ENCODE measurements at places on chromosomes 1 and 21.

GRCh38 chr21:36135391-36136102 lies 668 bp downstream of the CBR3 start:
- peak; percentile 51 for DNase-seq

GRCh38 chr1:81540216-81540615 lies 260.5 kb upstream of the ADGRL2 start:
- no peak for DNase-seq

DNA sequence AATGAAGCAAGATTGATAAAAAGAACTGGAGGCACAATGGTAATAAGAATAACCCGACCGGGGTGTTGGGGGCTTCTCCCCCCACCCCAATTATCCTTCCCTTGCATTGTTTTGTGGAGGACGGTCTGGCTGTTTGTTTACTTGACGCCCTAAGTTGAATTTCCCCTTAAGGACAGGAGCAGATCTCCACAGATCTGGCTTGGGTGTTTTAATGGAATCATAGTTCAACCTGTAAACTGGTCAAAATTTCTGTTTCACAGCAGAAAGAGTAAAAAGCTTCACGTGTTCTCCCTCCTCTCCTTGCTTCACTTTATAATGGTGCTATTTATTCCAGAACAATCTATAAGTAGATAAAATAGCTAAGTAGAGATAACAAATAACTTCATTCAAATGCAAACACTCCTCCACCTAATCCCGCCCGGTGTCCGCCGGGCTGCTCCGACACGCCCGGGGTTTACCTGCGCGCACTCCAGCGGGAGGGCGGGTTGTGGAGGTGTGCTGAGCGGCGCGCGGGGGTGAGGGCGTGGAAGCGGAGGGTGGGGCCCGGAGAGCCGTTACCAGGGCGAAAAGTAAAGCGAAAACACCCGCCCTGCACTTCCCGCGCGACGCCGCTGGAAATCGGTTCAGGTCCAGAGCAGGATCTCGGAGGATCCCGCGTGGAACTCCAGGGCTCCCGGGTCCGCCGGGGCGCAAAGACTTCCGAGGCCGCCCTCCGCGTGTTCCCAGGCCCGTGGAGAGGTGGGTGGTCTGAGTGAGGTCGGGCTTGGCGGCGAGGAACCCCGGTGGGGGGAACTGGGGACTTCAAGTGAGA lies 2.0 kb upstream of the ATF3 start:
- peak; percentile 46 for DNase-seq

DNA sequence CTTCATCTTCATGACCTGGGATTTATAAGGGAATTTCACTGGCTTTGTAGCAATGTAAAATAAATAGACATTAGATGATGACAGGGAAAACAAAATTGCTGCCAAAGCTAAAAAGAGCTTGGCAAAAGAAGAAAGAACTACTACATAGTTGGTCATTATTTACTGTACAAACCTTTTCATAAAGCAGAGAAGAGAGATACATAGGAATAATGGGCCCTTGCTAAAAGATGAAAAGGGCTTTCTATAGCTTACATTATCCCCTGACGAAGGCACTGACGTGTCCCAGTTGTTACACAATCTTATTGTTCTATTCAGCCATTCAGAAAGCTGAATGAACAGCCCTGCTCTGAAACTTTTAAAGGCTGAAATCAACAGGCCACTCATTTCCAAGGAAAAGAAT lies 57.1 kb downstream of the ZC3H11B start:
- no peak for DNase-seq

GRCh38 chr1:64242895-64243756 lies 39.7 kb downstream of the UBE2U start:
- DNase-seq, result no peak

GRCh38 chr1:76891931-76892622 lies 24.8 kb downstream of the ST6GALNAC5 start:
- DNase-seq, result no peak

DNA sequence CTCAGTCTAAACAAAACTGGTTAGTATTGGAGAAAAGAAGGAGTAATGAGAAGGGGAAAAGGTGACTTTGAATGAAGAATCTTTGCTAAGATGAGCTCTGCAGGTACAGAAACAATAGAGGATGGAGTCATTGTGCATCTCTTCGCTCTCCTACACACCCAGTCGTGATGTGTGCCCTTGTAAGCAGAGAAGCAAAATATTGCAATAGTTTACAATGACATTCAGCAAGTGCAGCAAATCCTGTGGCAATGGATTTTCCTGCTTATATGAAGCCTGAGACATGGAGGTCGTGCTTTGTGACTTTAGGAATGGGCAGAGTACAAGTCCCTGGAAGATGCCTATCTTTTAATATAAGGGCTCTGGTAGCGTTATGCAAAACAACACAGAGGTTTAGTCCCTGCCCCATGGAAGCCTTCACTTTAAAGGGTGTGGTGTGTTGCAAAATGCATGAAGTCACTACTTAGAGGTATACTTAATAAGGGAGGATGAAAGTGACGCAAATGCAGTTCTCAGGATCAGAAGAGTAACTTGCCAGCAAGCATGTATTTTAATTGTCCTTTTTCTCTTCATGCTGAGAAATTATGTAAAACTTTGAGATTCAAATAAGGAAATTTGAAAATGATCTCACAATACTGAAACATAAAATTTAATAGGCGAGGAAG lies 88.0 kb upstream of the IVNS1ABP start:
- no peak for DNase-seq

GRCh38 chr1:11207898-11208611 lies 18.9 kb downstream of the ANGPTL7 start:
- no peak for DNase-seq

GRCh38 chr1:25898223-25899015 lies 7.8 kb downstream of the STMN1 start:
- DNase-seq, result no peak

DNA sequence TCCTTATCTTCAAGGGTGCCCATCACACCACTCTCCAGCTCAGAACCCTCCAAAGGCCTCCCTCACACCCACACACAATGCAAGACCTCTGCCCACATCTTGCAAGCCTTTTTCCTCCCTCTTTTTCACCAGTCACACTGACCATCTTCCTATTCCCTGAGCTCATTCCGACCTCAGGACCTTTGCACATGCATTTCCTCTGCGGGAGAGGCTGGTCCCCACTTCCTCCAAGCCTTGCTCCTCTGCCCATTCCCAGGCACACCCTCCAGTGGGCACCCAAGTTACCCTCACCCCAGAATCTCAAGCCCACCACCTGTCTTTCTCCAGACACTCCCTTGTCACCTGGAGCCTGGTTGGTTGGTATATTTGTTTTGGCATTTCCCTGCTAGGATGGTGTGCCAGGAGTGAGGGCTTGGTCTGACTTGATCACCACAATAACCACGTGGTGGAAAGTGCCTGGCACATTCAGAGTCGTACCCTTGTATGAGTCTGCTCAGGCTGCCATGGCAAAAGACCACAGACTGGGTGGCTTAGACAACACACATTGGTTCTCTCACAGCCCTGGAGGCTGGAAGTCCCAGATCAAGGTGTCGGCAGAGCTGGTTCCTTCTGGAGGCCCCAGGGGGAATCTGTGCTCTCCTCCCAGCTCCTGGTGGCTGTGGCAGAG lies 13.2 kb downstream of the MX2 start:
- no peak for DNase-seq

- no peak for DNase-seq
These were observed 101.1 kb downstream of the ZP4 start for GRCh38 chr1:237789619-237790018.

GRCh38 chr1:237879195-237879594 lies 11.5 kb downstream of the ZP4 start:
- DNase-seq, result no peak

- DNase-seq, result no peak
These were observed 83.1 kb downstream of the PRDM16 start for GRCh38 chr1:3152143-3152542.

GRCh38 chr21:37429356-37429755 lies 62.8 kb downstream of the DYRK1A start:
- DNase-seq, result no peak

GRCh38 chr1:148372731-148373130 lies 110.4 kb downstream of the PPIAL4G start:
- DNase-seq, result peak; percentile 29

DNA sequence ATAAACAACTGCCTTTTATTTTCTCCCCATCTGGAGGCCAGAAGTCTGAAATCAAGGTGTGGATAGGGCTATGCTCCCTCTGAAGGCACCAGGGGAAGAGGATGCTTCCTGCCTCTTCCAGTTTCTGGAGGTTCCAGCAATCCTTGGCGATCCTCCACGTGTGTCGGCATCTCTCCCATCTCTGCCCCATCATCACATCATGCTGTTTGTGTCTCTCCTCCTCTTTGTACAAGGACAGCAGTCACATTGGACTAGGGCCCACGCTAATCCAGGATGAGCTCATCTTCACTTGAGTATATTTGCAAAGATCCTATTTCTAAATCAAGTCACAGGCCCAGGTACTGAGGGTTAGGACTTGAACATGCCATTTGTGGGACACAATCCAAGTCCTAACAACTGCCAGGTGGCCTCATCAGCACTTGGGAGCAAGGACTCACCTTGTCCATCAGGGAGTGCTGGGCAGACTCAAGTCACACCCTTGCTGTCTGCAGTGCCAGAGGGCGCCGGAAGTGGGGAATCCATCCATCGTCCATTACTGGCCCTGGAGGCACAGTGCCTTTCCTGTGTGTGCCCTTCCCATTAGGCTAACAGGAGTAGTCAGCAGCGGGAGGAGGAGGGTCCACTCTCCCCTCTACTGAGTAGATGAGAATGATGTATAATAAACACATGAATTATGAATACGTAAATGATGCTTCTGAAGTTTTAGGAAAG lies 185.4 kb upstream of the AJAP1 start:
- no peak for DNase-seq

- no peak for DNase-seq
These were observed 45.9 kb downstream of the MORN1 start for GRCh38 chr1:2345297-2346075.

GRCh38 chr1:93029317-93029716 lies 49.8 kb upstream of the MTF2 start:
- DNase-seq, result no peak

DNA sequence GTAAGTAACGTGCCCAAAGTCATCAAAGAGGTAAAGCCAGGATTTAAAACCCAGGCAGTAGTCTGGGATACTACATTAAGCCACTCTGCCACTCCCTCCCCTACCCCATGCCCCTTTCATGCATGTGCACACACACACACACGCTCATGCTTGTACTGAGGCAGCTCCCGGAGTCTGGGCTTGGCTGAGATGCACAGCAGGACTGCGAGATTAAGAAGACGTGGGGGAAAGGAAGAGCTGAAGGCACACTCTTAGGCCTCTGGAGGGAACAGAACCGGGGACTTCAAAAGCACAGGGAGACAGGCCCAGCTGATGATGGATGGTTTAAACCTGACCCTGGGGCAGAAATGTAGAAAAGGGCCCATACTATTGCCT lies 98.3 kb downstream of the GLIS1 start:
- no peak for DNase-seq

- peak; percentile 67 for DNase-seq
These were observed 1.3 kb downstream of the HES3 start for GRCh38 chr1:6245086-6245868.

DNA sequence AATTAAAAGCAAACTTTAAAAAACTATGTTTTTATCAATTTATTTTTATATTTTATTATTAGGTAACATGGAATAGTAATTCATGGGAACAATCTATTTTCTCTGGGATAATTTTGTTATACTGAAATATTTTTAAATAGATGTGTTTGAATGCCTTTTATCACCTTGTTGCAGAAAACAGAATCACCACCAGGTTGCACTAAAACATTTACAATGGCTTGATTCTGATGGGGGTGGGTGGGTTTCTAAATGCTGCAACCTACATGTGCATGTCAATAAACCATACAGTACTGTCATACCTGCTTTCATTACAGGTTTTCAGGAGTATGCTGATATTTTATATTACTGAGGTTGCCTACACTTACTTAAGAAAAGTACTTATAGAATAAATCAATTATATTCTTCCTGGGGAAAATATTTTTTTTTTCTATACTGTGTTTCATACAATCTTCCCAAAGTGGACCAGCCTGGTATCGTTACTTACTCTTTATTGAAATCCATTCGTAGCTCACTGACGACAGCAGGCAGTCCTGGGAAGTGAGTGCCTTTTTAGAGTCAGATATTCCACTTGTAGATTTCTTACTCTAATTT lies 132.8 kb downstream of the PTPRC start:
- no peak for DNase-seq

DNA sequence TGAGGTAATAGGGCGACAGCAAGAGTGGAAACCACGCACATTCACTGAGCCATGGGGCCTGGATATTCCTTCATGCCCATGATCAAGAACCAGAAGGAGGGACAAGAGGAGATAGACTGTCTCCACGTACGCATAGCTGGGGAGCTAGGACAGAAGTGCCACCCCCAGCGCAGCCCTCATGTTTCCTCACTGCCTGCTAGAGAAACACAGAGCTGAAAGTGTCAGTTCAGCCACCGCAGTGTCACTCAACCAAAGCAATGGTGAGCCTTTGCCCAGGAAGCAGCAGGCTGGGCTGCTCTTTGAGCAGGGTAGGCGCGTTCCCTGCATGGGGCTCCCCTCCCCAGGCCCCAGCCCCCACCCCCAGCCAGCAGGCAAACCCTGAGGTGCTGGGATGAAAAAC lies 68.5 kb downstream of the STUM start:
- no peak for DNase-seq

DNA sequence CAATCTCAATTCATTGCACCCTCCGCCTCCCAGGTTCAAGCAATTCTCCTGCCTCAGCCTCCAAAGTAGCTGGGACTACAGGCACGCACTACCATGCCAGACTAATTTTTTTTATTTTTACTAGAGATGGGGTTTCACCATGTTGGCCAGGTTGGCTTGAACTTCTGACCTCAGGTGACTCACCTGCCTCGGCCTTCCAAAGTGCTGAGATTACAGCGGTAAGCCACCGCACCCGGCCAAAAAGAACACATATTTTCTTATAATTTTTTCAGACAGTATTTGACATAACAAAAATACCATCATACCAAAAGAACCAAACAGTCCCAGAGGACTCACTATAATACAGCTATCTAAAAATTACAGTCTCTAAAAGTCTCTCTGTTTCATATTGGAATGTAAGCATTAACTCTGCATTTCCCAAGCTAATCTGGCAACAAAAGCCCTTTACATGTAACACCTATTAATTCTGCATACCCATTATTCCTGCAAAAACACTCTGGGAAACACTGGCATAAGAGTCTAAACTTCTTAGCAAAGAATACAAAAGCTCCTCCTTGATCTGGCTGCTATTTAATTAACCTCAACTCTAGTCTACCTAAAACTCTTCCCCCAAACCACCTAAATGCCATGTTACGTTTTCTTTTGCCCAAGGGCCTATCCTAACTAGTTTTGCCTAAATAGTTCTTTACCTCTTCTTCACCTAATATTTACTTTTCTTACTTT lies 26.9 kb downstream of the WDR26 start:
- no peak for DNase-seq

- DNase-seq, result no peak
These were observed 24.5 kb upstream of the GNPAT start for GRCh38 chr1:231216498-231216897.
